ENCODE measurements at places on chromosomes 13 and 19.
A peak's percentile ranks its signal among the peaks of the same experiment; 100 is the strongest.

DNA sequence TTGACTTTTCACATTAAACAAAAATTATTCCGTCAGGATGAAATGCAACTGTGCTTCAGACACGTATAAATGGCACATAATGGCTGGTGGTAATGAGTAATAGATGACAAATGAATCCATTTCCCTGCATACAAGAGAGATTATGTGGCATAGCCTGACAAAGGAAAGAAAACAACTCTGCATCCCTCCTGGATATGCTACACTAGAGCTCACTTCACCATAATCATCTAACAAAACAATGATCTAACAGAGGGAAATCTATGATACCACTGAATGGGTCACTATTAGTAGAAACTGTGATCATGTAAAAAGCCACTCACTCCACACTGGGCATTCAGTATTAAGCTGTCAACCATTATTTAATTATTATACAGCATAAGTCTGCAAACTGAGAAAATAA, 1498.4 kb downstream of the EFNB2 start:
- DNase-seq = no peak

- no peak for DNase-seq
These were observed 20.1 kb downstream of the PABPC3 start for GRCh38 chr13:25116044-25116443.

DNA sequence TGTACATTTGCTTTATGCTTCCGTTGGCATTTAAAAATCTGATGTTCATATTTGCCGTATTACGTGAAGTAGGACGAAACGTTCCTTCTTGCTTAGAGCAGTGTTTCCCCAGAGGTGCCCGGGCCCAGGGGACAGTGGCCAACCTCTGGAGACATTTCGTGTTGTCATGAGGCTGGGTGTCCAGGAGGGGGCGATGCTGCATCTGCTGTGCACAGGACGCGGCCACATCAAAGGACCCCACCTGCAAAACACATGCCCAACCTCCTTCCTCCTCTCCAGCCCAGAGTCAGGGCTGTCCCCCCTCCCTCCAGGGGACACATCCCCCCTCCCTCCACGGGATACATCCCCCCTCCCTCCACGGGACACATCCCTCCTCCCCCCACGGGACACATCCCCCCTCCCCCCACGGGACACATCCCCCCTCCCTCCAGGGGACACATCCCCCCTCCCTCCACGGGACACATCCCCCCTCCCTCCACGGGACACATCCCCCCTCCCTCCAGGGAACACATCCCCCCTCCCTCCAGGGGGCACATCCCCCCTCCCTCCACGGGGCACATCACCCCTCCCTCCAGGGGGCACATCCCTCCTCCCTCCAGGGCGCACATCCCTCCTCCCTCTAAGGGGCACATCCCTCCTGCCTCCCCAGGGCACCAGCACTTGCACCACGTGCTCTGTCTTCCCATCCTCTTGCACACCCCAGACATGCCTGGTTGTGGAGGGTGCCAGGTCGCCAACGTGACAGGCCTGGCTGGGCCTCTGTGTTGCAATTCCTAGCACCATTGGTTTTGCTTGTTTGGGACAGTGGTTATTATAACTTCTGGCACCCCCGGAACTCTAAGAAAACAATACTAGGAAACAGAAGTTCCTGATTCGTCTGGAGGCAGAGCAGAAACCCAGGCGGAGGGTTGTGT, 46.7 kb downstream of the GAS6 start:
- DNase-seq = peak; percentile 66

DNA sequence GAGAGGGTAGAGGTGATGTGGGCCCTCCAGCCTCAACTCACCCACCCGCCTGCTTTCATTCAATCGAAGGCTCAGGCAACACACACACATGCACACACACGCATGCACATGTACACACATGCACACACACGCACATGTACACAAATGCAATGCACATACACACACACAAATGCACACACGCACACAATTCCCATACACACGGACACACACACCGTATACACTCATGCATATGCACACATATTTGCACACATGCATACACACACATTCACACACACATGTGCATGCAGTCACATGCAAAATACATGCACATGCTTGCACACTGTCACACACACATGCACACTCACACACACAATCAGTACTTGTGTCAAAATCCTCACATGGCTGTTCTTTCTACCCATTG, 55.9 kb upstream of the SPACA7 start:
- no peak for DNase-seq

DNA sequence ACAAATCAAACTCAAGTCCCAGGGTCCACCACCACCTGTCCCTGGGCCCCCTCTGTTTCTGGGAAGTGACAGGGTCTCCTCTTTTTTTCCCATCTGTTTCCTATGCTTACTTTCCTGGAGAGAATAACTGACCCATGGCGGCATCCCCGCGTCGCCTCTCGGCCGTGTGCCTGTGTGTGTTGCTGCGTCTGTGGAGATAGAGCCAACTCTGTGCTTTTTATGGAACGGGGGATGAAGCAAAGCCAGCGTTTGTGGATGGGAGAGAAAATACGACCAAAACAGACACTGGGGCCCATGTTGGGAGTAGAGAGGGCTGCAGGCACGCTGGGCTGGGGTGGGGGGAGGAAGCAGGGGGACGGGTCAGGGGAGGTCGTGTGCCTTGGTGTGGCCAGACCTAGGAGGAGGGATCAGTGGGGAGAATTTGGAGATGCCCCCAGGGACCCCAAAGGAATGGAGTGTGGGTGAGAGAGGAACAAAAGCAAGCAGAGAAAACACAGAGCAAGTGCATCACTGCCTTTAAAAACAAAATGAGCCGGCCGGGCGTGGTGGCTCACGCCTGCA, 16.6 kb downstream of the PLK5 start:
- DNase-seq = no peak

- no peak for DNase-seq
These were observed 927 bp downstream of the CHAMP1 start for GRCh38 chr13:114315074-114315785.

GRCh38 chr13:111893607-111894443, 173.1 kb upstream of the SOX1 start:
- no peak for DNase-seq

DNA sequence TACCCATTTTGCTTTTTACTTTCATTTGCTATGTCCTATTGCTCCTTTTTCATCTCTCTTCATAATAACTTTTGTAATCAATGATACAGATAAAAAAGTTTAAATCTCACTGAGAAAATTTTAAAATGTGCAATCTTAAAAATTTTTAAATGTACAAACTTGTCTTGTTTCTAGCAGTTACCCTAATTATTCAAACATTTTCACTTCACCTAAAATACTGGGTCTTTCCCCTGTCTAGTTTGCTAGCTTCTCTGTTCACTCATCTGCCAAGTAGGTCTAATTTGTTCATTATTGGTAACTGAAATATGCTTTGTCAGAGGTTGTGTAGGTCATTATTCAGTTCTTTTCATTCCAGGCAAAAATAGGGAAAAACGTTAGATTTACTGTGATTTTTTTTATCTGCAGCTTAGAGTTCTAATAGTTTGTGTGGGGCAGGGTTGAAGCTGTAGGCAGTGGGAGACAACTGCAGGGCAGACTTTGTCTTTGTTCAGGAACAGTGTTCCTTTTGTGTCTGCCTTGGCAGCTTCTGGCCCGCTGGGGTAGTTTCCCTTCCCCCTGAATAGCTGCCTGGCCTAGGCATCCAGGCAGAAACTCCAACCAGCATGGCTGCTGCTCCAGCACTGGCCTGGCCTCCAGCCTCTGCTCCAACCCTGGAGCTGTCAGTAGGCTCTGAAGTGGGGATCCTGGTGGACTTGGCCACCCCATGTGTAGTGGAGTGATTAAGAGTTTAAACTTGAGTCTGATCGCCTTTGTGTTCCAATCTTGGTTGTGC, 48.5 kb downstream of the WDFY2 start:
- no peak for DNase-seq

DNA sequence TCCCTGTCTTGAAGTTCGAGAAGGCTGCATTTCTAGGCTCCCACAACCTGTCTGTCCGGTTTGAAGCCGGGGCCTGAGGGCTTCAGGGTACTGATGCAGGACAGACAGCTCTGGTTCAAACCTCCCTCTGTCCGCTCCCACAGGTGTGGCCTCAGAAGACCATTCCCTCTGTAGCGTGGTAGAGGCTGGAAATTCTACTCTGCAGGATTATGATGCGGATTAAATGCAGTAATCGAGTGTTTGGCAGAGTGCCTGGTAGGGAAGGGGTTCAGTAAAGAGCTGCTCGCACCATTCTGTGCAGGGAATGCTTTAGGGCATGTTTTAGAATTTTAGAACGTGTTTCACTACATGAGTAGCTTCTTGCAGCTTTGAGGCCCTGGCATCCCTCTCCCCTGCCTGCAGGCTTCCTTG, 30.5 kb downstream of the PPP1R37 start:
- no peak for DNase-seq

Measured in AG09309 (cell line).